ENCODE measurements at places on chromosomes 3 and 15.

GRCh38 chr3:37502621-37503020 is 328.2 kb upstream of the LRRFIP2 start:
- DNase-seq = no peak

- DNase-seq = no peak
Measured at GRCh38 chr3:150823277-150823676, 60.3 kb upstream of the SIAH2 start.

GRCh38 chr15:100100926-100101325 is 240.8 kb downstream of the ADAMTS17 start:
- DNase-seq = no peak

DNA sequence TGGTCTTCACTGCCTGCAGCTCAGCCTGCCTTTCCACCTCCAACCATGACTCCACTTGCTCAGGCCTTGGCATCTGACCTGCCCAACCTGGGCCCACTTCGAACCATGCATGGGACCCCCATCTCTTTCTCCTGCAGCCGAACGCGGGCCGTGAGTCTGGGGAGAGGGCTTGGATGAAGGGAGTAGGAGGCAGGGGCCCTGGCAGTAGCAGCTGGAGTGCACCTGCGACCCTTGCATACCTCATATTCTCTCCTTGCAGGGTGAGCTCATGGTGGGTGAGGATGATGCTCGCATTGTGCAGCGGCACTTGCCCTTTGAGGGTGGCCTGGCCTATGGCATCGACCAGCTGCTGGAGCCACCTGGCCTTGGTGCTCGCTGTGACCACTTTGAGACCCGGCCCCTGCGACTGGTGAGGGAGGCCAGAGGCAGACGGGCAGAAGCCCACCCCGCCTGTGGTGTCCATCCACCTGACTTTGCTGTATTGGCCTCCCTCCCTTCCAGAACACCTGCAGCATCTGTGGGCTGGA is 13.5 kb downstream of the NT5DC2 start:
- no peak for DNase-seq

DNA sequence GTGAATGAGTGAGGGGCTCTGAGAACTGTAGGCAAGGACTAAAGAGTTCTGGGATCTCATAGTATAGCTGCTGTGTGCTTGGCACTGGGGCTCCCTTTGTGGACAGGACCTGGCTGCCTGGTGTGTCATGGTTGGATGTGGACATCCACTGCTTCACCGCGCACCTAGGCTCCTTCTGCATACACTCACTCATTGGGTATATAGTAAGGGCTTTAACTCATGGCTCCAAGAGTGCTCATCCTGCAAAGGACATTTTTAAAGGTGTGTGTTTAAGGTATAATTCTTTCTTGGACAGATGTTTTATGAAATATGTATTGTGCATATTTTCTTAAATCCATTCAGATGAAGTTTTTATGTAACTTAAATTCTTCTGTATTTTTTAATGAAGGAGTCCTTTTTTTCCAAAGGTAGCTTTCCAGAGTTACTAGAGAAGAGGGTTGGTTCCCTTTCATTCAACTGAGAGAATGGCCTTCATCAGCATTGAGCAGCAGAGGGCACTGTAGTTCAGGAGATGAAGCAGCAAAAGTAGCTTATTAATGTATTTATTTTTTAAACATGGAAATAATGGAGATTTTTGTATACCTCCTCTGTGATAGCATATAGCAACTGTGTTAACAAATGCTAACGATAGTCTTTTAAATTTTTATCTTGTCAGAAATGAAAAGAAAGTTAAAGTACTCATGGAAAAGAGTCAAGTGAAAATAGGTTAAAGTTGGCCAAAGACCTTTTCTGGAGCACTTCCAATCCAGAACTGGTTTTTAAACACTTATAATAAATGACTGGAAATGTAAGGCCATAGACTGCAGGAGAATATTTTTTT is 25.2 kb downstream of the OXNAD1 start:
- no peak for DNase-seq

DNA sequence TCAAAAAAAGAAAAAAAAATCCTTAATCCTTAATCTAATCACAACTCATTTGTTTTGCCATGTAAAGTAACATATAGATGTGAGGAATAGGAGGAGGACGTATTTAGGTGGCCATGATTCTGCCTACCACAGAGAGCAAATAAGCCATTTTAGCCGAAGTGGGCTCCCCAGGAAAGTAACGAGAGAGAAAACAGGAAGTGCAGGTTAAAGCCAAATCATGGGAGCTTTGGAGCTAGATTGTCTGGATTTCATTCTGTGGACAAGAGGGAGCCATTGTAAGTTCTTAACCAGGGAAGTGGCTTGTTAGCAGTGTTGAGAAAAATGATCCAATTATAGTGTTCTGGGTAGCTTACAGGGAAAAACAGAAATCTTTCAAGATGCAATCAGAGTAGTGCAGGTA is 9.4 kb downstream of the TMOD2 start:
- DNase-seq = no peak

DNA sequence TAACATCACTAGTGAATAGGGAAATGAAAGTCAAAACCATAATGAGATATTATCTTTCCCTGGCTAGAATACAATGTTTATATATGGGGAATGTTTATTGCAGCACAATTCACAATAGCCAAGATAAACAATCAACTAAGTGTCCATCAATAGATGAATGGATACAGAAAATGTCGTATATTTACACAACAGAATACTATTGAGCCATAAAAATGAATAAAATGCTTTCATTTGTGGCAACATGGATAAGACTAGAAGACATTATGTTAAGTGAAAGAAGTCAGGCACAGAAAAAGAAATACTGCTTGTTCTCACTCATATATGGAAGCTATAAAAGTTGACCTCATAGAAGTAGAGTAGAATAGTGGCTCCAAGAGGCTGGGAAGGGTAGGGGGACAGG is 65.2 kb downstream of the SLC9C1 start:
- DNase-seq = no peak

GRCh38 chr3:183880121-183880520 is 4.6 kb downstream of the PARL start:
- DNase-seq = no peak

DNA sequence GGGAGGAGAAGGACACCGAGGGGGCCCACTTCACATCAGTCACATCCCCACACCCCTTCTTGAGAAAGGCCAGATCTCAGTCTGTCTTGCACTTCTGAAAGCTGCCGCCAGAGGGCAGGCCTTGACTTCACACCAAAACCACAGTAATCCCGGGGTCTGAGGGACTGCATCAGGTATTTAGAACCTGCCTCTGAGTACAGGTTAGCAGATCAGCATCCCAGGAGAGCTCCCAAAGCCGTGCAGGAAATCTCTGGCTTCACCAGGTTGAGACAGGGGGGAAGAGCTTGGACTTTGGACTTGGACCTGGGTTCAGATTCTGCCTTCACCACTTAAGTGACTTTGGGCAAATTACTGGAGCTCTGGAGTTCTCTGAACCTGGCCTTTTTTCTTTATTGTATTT is 50.3 kb downstream of the LHFPL4 start:
- DNase-seq = peak; percentile 49

GRCh38 chr3:111650378-111651275 is 55.5 kb upstream of the ZBED2 start:
- DNase-seq = no peak

GRCh38 chr3:57855943-57856342 is 99.8 kb downstream of the SLMAP start:
- DNase-seq = no peak
